Type B pancreatic cell (in vitro differentiated cells): ENCODE measurements at places on chromosomes 12 and 14.

- no peak for DNase-seq
Observed at GRCh38 chr12:50203691-50204090, 36.5 kb upstream of the CERS5 start.

GRCh38 chr14:99312106-99312505, 40.1 kb upstream of the BCL11B start:
- no peak for DNase-seq

- no peak for DNase-seq
Observed at GRCh38 chr12:8491646-8492530, 21.4 kb upstream of the CLEC4D start.

DNA sequence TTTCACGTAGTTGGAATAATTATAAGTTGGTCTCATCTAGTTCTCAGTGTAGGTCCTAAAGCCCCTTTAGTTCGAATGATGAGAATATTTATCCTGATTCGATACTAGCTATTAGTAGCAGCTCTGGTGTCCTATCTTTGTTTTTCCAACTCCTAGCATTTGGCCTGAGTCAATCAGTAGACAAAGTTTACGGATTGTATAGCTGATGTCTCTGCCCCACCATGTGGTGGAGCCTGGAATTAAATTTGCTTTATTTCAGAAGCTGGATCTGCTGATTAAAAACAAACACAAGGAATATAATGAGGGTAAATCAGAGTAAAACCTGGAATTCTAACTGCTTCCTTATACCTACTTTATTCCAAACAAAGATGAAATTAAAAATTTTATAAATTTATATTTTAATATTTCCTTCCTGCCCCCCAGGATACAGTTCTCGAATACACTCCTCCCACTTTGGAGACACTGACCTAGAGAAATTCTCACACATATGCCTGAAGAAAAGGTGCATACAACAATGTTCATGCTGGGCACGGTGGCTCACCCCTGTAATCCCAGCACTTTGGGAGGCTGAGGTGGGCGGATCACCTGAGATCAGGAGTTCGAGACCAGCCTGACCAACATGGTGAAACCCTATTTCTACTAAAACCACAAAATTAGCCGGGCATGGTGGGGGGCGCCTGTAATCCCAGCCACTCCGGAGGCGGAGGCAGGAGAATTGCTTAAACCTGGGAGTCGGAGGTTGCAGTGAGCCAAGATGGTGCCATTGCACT, 7.6 kb upstream of the BRMS1L start:
- DNase-seq: no peak

DNA sequence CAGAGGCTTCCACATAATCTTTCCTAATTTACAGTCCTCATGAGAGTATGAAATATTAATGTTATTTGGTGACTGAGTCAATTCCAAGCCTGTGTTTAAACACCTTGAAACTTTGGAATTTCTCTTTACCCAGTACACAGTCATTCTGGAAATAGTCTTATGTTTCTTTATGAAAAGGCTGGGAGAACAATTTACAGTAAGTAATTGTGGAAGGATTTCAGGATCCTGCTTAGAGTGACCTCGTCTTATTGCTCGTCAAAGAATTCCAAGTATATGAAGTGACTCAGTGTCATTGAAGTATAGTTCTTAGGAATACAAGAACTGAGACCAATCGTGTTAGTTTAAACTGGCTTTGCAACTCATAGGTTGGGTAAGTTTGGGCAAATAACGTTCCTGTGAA, 634.2 kb downstream of the SLC16A7 start:
- DNase-seq: no peak

- no peak for DNase-seq
Observed at GRCh38 chr14:69137416-69137815, 15.5 kb downstream of the DCAF5 start.

- DNase-seq: no peak
Observed at GRCh38 chr12:8018666-8019581, 13.6 kb upstream of the FOXJ2 start.

- DNase-seq: no peak
Observed at GRCh38 chr12:27186022-27186839, 57.9 kb upstream of the STK38L start.

- no peak for DNase-seq
Observed at GRCh38 chr12:106152334-106152733, 13.6 kb upstream of the NUAK1 start.

DNA sequence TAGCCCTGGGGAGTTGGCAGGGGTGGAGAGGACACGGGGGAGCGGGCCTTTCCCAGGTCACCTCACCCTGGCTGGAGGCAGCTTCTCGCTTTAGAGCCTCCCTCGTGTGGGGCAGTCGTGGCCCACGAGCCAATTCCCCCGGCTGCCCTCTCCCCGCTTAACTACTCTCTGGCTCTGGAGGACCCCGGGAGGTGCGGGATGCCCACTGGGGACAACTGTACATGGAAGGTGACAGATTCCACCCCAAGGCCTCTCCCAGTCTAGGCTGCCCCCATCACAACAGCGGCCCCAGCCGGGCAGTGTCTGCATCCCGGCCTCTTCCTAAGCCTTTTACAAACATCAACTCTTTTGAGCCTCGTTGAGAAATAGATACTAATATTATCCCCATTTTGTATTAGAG, 78.1 kb downstream of the KIF26A start:
- DNase-seq: no peak

DNA sequence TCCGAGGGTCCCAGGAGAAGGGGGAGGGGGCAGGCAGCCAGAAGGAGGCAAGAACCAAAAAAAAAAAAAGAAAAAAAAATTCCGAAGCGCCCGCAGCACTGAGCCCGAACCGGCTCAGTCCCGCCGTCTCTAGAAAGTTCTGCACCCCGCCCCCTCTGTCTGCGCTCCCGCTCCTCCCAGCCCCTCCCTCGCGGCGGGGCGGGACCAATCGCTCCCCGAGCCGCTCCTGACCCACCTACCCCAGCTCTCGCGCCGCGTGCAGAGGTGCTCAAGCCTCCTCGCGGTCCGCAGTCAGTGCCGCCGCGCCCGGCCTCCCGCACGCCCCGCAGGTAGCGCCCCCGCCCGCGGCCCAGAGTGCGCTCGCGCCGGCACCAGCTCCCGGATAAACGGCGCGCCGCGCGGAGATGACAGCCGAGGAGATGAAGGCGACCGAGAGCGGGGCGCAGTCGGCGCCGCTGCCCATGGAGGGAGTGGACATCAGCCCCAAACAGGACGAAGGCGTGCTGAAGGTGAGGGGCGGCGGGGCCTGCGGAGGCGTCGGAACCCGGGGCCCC, at the start of gene FKBP4:
TSS of gene FKBP4 (plus strand) at position 235 of the 554 bp plus-strand sequence. CDS start at position 405, 170 bp downstream.
- peak; percentile 87 for DNase-seq

DNA sequence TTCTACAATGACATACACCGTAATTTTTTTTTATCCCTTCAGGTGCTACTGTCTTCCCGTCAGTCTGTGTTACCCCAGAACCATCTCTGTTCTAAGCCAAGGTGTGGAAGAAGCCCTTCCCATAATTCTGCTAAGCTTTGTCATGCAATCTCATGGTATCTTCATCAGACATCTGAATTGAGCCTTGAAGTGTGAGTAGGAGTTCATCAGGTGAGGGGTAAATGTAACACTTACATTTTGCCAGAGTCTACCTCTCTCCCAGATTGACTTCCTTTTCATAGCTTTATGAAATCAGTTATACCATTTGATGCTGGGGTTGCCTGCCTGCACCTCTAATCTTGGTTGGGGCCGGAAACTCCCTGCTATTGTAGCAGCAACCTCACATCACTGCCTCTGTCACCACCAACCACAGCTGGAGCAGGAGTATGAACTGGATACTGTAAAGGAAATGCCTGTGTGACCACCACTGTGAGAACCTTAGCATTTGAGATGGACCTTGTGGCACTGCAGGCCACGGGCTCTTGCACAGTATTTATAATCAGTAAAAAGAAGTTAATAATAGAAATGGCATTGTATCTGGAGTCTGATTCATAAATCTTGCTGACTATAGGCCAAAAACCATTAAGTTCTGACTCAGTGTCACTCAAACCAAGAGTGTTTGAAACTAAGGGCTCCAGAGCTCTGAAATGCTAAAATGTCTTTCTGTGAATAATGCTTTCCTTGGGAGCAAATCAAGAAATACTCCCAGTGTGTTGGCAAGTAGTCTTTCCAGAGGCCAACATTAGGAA, 58.7 kb upstream of the STK38L start:
- no peak for DNase-seq

DNA sequence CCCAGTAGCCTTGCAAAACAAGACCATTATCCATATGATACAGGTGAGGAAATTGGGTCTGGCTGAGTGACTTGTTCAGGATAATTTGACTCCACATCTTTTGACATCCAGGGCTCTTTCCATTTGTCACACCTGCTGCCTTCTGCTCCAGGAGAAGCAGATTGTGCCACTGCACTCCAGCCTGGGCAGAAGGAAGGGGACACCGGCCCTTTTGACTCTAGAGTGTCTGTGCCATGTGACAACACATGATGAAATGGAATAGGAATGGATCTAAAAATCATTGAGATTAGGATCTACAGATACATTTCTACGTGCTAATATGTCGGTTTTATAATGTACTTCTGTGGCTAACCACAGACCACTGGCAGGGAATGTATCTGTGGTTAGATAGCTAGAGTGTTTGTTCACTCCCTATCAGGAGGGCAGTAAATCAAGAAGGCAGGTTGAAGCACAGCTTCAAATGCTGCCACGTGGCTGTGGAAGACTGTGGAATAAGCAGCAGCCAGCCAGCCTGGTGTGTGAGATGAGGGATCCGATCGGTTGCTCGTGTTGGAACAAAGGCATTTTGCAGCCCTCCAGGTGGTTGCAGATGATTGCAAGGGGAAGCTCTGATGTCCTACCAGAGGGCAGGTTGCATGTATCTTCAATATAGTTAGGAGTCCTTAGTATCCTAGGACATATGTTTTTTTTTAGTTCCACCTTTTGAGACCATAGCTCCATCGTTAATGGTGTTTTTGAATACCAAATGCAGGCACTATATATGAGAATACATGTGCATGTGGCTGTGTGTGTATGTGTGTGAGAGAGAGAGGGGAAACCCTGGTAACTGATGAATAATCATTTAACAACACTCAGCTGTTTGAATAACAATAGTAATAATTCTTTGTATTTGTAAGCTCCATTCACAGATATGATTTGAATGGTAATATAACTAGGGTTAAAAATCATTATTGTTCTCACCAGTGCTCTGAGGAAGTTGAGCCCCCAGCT, 28.6 kb downstream of the EML1 start:
- DNase-seq: no peak

GRCh38 chr12:118166946-118167345, 31.0 kb downstream of the PEBP1 start:
- no peak for DNase-seq

DNA sequence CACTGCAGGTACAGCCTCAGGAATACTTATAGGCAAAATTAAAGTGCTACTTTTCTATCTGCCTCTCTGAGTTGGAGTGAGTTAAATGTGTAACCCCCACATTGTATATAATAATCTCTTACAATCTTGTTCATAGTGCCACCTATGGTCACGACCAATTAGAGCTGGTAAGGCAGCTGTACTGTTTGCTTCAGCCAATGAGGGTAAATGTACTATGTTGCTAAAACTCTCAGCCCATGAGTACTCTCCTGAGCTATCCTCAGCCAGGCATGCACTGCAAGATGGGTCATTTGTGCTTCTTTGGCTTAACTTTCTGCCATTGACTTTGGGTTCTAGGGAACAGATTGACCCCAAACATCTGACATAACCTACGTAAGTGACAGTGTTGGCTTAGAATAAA, 15.0 kb upstream of the MDM2 start:
- no peak for DNase-seq

- no peak for DNase-seq
Observed at GRCh38 chr14:59236195-59236594, 47.7 kb downstream of the DAAM1 start.

DNA sequence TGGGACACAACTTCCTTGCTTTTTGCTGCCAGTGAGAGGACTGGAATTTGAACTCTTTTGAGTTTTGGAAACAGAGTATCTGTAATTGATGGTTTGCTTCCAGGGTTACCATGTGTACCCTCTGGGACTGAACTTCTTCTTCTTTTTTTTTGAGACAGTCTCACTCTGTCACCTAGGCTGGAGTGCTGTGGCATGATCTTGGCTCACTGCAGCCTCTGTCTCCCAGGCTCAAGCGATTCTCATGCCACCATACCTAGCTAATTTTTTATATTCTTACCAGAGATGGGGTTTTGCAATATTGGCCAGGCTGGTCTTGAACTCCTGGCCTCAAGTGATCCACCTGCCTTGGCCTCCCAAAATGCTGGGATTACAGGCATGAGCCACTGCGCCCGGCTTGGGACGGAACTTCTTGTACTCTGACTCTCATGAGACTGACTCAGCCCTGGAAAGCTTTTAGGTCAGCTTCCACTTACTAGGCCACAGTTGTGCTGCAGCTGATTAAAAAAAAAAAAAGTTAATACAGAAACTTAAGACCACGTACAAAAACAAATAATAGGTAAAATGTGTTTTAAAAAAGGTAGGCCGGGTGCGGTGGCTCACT, 15.8 kb downstream of the SEL1L start:
- DNase-seq: no peak

DNA sequence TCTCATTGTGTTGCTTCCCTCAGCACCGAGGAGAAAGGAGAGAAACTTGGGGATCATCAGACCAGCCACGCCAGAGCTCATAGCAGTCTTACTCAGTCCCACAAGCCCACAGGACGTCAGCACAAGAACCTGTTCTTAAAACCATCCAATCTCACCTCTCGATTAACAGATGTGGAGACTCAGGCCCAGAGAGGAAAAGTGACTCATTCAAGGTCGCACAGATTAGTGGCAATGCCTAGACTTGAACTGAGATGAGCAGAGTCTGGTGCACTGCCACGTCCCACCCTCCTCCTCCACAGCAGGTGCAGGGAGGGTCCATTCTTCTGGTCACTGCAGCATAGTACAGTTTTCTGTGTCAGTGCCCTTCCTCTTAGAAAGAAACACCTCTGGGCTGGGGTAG, 154.9 kb upstream of the PZP start:
- DNase-seq: no peak

GRCh38 chr12:10354502-10354901, 35.3 kb downstream of the KLRK1 start:
- DNase-seq: no peak

DNA sequence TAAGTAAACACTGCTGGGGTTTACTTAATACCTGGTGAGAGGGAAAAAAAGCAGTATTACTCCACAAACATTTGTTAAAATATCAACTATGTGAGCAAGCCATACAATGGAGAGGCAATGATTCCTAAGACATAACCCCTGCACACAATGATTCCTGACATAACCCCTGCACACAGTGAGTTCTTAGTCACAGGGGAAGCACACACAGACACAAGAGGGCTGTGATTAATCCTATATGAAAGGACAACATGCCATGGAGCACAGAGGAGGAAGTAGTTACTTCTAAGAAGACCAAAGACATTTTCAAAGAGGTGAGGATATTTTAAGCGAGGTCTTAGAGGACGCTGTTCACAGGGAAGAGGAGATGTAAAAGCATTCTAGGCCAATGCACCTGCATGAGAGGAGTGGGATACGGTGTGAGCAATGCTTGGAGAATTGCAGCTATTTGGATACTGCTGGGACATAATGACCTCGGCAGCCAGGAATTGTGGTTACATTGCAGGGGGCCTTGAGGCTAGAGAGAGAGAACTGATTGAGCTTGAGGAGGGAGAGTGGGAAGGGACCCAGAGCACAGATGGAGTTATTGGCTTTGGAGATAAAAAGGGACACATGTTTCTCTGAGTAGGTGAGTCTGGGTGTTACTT, 211.9 kb downstream of the APAF1 start:
- no peak for DNase-seq
